Fibroblast of skin of back (primary cell): ENCODE measurements at places on chromosomes 2 and 18.

GRCh38 chr2:11853197-11853588 is 106.8 kb downstream of the LPIN1 start:
- DNase-seq = no peak

GRCh38 chr2:120441744-120442471 is 96.0 kb downstream of the INHBB start:
- peak; percentile 75 for DNase-seq

DNA sequence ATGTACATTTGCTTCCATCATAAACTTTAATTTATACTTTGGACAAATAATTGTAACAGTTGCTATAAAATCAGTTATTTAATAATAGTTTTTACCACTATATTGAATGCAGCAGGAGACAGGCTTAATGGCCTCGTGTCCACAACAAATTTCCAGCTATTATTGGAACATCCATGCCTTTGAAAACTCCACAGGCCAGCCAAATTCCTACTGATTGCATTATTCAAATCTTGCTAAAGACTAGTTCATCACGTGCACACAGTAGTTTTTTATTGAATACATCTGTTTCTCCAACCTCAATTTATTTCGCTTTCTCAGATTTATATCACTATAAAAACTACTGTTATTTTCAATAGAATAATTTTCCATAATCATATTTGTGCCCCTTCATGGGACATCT is 18.4 kb upstream of the PTPRM start:
- no peak for DNase-seq

- no peak for DNase-seq
These were observed 158.3 kb downstream of the ANTXR1 start for GRCh38 chr2:69171116-69171896.

DNA sequence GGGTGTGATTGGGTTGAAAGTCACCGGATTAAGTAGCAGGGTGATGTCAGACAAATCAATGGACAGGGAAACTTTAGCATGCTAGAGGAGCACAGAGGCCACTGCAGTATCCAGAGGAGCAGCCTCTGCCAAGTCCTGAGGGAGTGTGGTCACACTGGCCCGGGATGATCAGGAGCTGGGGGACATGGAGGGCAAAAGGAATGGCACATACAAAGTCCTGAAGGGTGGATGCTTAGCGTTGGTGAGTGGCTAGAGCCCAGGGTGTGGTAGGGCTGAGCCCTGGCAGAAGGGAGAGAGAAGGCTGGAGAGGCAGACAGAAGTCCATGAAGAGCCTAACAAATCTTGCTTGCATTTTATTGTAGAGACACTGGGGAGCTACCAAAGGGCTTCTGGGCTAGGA is 58.9 kb downstream of the RHBDD1 start:
- no peak for DNase-seq

DNA sequence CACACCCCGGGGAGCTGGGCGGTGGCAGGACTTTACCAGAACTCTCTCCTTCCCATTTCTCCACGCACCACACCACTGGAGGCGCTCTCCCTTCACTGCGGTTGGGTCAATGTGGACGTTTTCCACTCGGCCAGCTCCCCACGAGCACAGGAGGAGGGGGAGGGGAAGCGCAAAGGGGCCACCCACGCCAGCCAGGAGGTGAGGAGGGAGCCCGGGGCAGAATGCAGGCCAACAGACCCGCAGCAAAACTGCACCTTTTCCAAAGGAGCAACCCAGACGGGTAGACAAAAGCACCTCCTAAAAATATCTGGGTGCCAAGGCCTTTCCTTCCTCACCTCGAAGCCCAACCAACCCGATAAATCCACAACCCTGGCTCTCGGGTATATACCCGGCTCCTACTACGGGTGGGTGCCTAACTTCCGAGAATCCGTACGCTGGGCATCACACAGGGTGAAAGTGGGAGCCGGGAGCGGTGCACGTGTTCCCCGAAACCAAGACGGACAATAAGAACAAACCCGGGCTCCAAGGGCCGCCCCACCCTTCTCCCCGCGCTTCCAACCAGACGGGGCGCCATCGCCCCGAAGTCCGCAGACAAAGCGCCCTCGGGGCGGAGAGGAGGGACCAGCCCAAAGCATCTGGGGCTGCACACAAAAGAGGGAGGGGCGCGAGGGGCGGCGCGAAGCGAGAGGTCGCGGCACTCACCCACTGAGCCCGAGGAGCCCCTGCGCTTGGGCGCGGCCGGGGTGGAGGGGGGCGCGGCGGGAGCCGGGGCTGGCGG is 1.0 kb downstream of the RTN4 start:
- peak; percentile 81 for DNase-seq

DNA sequence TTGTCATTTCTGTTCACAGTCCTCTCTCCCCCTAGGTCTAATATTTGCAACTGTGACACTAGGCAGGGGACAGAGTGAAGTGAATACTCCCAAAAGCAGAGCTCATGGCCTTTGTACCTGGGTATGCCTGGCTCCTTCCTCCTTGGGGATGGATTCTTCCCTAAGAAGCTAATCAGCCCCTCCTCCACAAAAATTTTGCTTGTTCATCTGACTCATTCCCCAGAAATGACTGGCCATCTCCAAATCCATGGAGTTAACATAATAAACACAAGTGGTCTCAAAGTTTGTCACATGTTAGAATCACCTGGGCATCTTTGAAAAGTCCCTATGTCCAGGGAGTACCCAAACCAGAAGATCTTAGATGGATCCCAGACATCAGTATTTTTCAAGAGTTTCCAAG is 65.3 kb downstream of the SUCLG1 start:
- DNase-seq = peak; percentile 49

DNA sequence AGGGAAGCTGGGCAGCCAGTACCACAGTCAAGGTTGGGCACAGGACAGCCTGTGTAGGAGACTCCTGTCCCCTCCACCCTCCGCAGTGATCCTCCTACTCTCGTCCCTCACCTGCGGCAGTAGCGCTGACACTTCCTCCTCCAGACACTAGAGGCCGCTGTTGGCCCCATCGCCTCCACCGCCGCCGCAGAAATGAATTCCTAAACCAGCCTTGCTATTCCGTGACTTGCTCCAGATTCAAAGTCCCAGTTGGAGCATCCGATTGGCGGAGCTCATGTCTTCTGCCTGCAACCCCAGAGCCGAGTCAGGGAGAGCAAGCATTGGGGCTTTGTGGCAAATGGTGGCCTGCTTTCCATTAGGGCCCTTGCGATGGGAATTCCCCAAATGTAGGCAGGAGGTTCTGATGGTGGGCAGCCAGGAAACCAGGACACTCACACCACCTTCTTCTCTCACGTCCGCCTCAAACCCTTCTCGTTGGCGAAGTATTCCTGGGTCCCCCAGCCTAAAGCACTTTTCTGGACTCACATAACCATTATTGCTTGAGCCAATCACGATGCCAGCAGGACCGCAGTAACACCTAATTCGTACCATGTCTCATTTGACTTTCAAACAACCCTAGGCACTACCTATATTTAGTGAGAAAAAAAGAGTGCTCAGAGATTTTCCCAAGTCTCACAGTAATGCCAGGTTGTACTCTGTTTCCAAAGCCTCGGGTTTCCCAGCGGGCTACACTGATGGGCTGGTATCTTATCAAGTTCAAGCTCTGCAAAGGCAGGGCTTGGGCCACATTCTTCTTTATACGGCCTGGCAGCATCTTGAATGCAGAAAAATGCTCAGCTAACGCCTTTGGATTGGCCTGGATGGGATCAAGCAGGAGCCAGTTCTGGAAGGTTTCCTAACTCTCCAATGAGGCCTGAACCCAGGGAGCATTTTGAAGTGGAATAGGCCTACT is 1.2 kb upstream of the DNAJB2 start:
- DNase-seq = peak; percentile 86

DNA sequence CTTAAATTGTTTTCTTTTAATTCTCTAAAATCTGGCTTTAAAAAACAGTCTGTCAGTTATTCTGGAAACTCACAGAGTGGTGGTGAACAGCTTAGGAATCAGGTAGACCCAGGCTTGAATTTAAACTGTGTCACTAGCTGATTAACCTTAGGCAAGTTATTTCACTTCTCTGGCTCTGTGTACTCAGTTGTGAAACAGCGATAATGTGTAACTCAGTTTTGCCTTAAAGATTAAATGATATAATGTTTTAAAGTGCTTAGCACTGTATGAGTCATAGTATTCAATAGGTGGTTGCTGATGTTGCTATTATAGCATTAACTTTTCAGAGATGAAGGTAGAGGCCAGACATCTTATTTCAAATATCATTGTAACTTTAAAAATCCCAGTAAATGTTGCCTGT is 40.7 kb downstream of the PKP4 start:
- no peak for DNase-seq

DNA sequence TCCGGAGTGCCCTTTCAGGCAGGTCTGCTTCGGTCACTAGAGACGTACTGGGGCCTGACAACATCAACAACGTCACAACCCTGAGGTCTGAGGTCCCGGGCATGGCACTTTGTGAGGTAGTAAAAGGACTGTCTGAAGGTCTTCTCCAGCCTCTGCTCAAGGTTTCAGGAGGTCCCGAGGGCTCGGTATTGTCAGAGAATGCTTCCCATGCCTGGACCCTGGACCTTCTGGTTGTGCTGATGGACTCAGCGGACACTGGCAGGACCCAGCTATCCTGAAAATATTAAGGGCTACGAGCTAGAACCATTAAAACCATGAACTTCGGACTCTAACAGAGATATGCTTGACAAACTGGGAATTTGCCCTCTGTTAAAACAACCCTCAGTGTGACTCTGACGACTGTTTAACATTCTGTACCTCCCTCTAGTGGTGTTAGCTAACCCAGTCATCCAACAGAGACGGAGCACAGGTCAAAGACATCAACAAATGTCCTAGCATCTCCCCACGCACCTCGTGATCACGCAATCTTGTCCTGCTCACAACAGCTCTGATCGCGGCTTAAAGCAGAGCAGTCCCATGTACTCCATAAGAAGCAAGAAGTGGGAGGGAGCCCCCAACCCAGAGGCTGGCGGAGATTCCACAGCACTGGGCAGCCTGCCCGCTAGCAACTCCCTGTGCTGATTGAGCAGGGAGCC is 96.5 kb downstream of the CCDC93 start:
- peak; percentile 8 for DNase-seq

DNA sequence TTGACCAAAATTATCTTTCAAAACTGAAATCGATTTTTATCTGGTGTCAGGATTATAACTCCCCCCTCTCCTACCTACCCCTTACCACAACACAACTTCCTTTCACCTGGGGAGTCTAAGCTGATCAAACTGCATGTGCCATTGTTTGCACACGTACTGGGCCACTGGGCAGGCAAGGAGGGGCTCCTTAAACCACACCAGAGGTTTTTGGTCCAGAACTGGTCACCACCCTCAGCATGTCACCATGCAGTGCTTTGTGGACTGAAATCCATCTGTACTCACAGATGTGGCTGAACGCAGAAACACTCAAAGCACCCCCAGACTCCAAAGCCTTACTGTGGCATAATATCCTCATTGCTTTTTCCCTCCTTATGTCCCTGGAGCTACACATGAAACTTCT is 13.9 kb upstream of the ARHGAP25 start:
- DNase-seq = no peak

GRCh38 chr2:43288417-43289305 is 62.3 kb upstream of the ZFP36L2 start:
- DNase-seq = no peak

DNA sequence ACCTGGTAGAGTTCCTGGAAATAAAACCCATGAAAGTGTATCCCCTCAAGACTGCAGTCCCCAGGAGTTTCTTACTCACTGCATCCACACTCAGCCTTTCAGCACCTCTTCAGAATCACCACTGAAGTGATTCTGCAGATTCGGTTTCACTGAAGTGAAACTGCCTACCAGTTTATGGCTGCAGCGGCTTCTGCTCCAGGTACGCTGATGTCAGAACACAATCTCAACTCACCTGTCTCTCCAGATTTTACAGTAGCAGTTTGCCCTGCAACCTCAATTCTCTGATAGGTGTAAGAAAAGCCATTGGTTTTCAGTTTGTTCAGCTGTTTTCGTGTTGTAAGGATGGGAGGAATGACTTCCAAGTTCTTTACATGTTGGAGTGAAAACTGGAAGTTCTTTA is 124.8 kb downstream of the TSN start:
- DNase-seq = no peak
